NCI-H345 (cell line): ENCODE measurements at places on chromosomes 7 and 10.

DNA sequence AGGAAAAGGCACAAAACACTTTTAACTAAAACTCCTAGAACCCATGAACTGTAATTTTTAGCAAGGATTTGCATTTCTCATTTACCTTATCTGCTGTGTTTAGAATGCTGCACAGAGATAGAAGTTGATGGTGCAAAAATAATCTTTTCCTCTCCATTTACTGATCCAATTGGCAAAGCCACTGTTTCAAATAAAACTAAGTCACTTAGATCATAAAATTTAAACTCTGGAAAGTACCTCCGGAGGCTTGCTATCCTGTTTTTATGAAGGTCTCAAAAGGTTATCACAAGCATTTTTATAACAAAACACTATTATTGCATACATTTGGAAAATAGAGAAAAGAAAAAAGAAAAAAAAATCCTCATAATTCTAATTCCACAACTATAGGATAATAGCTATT, 7.6 kb downstream of the CPA2 start:
- no peak for DNase-seq

- no peak for DNase-seq
Observed at GRCh38 chr7:50738932-50739331, 43.8 kb downstream of the GRB10 start.

GRCh38 chr7:151699928-151700319, 177.0 kb downstream of the PRKAG2 start:
- DNase-seq: no peak

DNA sequence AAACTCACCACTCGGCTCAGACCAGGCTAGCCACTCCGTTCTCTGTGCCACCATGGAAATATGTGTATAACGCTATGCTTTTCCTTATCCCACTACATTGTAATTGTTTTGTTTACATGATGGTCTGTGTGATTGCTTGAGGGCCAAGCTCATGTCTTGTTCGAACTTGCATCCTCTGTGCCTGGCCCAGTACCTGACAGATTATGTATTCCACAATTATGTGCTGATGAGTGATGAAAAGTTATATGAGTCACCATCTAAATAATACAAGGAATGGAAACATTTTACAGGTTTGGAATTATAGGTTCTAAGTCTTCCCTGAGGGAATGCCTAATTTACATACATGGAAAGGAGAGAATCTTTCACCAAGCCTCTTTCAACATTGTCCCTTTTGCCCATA, 137.4 kb downstream of the C7orf25 start:
- DNase-seq: no peak

- DNase-seq: no peak
Observed at GRCh38 chr7:37952240-37952639, 31.8 kb downstream of the EPDR1 start.

GRCh38 chr7:71237945-71238344, 106.0 kb downstream of the GALNT17 start:
- DNase-seq: no peak

DNA sequence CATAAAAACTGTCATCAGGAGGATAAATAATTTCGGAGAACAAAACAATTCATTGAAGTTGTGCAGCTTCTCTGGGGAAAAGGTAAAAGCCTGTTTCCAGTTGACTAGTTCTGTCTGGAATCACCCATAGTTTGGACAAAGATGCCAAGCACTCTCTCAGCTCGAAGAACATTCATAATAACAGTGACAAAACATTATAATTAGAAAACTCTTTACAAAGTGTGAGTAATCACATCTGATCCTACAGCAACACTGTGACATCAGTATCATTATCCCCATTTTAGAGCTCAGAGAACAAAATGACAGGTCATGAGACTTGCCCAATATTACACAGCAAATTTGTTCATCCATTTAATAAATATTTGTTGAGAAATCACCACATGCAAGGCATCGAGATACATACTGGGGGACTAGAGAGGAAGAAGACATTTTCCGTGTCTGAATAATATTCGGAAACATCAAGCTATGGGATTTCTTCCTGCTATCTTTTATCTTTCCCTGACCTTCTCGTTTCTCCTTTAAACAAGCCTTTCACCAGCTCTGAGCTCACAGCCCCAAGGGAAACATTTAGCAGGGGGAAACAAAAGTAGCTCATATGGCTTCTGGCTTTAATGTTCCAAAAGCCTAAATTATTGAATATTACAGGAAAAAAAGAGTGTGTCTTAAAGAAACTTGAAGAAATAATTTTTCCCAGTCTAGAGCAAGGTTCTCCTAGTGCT, 123.3 kb upstream of the GHITM start:
- DNase-seq: no peak

GRCh38 chr10:44244745-44245600, 139.9 kb downstream of the CXCL12 start:
- no peak for DNase-seq

DNA sequence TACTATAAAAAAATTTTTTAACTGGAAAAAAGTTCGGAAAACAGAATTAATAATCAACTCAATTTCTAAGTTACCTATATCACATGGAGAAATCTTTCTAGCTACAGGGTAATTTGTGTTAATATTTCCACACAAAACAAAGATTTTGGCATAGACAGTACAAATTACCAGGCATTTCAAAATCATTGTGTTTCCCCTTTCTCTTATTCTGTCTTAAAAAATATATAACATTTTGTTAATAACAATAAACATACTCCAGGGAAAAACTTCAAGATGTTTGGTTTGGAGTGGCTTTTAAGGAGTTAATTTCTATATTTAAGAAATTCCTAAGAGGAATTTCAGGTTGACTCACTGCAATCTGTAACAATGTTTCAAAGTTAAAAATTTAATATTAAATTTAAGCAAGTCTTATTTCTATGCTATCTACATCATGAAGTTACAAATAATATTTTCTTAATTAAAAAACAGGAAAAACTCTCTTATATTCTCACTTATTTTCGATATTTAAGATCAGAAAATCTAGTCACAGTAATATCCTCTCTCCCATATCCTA, 132.6 kb downstream of the NRBF2 start:
- DNase-seq: no peak

DNA sequence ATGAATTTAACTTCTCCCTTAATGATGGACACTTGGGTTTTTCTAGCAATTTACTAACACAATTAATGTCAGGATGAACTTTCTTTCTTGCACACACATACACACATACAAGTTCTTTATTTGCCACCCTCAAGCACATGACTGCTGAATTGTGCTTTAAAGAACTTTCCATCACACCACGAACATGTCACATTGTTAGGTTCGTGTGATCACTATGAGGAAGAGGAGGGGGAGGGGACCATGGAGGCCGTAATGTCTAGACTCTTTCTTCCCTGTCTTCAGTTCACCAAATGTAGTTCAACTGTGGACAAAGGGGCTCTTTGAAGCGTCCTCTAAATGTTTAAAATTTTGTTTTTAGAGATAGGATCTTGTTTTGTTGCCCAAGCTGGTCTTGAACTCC, 31.0 kb downstream of the NUP42 start:
- DNase-seq: no peak
